ENCODE measurements at places on chromosomes 2 and 18. TPM values are rescaled to one million over a fixed set of nuclear protein-coding genes. Genes with fewer than 3 reads are reported as not detected.

PLCD4 gene
- polyA plus RNA-seq = 63.0 TPM

DNA sequence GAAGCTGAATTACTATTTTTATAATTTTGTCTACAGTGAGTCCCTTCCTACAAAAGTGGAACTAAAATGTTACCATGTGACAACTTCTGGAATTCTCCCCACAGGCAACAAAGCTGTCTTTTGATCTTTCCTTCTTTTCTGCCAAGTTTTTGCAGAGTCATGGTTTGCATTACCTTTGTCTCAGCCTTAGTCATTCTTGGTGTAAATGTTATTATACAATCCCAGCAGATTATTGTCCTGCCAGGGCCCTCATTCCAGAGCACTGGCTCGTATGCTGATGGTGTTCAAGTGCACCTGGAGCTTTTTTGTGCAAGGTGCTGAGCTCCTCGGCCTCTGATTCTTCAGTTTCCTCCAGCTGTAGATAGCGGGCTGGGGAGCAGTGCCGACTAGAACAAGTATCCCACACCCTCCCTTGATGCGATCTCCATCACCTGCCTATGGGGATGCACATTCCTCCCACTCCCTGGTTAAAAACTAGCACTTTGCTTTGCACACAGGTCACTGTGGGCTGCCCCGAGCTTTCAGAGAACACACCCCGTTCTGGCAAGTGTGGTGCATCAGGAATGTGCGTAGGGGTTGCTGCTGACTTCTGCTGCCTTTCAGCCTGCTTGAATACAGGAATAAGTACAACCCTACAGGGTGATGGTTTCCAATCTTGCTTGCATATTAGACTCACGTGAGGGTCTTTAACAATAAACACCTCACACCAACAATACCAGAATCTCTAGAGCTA lies 263.6 kb downstream of the RNF144A start:
- DNase-seq = no peak

DNA sequence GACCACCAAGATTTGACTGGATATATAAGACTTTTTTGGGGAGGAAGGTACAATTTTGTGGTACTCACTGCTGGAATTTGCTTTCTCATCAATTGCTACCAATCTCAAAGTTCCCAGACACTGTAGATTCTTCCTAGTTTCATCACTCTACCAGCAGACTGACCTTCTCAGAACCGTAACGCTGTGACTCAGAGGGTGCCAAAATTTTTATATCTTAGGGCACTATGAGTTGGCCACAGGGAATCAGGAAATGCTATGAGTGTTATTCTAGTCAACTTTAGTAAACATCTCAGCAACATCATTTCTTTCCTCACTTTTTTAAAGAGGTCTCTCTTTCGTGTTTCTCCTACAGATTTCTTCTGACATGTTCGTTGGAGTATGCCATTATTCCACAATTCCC lies 499.0 kb downstream of the TMX3 start:
- DNase-seq = no peak

DNA sequence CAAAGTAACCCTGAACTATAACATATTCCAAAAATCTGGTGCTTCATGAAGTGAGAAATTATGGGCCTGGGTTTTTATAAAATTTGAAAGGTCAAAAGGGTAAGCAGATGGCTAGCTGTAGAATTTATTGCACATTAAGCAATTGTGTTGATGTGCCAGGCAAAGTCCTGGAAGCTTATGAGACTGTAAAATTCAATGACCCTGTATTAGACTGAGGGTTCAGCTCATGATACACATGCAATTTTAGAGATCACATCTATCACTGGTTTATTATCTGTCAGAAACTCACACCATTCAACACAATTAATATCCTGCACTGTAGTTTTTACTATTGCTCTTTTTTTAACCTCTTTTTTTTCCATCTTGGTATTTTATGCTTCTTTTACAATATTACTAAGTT lies 1162.6 kb upstream of the SLC39A10 start:
- no peak for DNase-seq

DNA sequence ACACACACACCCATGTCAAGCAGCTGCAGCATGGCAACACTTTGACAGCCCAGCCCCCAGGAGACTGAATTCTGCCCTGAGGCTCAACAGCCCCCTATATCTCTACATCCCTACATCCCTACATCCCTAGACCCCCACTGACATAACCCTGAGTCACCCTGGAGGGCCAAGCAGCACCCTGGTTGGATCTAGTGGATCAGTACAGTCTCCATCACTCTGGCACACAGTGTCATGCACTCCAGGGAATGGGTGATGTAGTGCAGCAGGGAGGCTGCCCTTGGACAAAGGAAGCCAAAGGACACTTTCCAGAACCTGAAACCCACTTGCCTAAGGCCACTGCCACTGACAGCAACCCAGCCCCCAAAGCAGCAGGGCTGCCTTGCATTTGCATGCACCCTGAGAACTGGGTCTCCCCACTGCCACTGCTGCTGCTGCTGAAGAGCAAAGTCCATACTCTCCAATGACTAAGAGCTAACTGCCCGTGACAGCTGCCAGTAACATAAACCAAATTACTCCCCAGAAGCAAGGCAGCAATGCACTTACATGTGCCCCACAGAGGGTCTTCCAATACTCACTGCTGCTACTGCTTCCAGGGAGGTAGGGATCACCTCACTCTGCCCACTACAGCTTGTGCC lies 681.6 kb upstream of the KLHL29 start:
- no peak for DNase-seq

GRCh38 chr18:2958819-2959298 lies 54.1 kb downstream of the LPIN2 start:
- no peak for DNase-seq

DNA sequence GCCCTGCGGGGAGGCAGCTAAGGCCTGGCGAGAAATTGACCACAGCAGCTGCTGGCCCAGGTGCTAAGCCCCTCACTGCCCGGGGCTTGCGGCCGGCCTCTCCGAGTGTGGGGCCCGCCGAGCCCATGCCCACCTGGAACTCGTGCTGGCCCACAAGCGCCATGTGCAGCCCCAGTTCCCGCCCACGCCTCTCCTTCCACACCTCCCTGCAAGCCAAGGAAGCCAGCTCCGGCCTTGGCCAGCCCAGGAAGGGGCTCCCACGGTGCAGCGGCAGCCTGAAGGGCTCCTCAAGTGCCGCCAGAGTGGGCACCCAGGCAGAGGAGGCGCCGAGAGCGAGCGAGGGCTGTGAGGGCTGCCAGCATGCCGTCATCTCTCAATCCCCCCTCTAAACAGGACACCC lies 304.6 kb upstream of the FAM98A start:
- no peak for DNase-seq

DDX1 gene
- polyA plus RNA-seq = 91.8 TPM

DNA sequence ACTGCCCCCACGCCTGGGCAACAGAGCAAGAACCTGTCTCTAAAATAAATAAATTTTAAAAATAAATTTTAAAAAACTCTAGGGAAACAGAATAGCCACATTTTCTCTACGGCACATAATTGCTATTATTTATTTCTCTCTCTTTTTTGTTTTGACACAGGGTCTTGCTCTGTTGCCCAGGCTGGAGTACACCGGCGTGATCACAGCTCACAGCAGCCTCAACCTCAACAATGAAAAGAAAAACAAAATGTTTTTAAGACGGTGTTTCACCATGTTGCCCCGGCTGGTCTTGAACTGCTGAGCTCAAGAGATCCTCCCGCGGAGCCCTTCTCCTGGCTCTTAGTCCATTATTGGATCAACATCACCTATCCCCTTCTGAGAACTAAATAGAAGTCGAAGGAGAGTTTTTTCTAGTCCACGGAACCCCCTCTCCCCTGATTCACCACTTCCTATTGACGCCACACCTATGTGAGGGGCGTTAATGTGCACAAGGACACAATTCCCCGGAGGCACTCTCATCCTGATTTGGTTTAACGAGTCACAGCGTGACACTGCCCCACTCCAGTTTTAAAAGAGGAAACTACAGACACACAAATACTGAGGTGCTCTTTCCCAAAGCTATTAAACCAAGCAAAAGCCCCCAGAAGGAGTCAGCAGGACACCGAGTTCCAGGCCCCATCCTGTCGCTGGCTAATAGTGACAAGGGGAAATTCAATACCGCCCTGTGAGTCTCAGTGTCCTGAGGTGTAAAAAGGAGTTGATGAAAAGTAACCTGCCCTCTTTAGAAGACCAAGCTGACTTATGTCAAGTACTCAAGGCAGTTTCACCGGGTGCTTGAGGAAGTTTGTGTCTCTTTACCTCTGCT lies 1.1 kb downstream of the NPC1 start:
- DNase-seq = no peak

GRCh38 chr18:4267641-4268040 lies 187.5 kb downstream of the DLGAP1 start:
- DNase-seq = no peak

DNA sequence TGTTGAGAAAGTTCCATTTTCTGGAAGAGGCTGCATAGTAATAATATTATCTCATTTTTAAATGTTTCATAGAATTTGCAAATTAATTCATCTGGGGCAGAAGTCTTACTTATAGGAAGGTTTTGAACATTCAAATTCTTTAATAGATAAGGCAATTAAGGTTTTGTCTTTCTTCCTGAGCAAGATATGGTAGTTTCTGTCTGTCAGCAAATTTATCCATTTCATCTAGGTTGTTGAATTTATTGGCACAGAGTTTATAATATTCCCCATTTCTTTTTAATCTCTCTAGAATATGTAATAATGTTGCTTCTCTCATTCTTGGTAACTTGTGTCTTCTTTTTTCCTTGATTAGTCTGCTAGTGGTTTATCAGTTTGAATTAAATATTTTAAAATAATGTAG lies 90.2 kb upstream of the EPB41L5 start:
- DNase-seq = no peak

IL18R1 gene
- polyA plus RNA-seq = 0.57 TPM

TNFRSF11A gene
- polyA plus RNA-seq = 2.8 TPM

SKOR2 gene
- not detected for polyA plus RNA-seq

DNA sequence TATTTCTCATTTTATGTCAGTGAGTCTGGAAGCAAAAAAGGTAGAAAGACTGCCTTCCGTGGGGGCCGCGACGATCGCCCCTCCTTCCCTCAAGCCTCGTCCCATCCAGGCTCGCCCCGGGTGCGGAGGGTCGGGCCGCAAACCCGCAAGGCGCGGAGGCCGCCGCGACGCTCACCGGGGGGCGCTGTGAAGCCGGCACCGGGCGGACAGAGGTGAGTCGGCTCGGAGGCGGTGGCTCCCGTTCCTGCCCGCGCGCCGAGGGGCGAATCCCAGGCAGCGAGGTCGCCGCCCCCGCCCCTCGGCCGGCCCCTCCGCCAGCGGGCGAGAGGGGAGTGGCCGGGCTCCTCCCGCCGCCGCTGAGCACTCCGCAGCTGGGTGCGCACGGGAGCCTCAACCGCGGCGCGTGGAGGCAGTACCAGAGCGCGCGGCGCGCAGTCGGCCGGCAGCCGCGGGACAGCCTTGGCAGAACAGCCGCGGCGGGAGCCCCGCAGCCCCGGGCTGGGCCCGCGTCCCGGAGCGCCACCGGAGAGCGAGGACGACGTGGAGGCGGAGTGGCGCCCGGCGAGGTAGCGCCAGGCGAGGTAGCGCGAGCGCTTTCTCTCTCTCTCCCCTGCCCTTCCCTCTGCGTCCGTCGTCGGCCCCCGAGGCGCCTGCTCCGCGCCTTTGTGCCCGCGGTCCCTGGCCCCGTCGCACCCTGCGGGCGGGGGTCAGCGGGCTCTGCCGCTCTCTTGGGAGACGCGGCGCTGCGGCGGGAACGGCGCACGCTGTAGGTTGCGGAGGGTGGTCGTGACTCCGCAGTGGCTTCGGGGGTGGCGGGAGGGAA lies at the start of gene MYO1B:
Gene MYO1B (plus strand): TSS at position 359 of the 823 bp plus-strand sequence. CDS start 31,492 bp downstream, outside the sequence.
- no peak for DNase-seq

IL1R1 gene
- 8.4 TPM for polyA plus RNA-seq

GRCh38 chr18:6627645-6628044 lies 101.9 kb upstream of the ARHGAP28 start:
- no peak for DNase-seq

FRZB gene
- polyA plus RNA-seq = 24.1 TPM

- no peak for DNase-seq
Observed at GRCh38 chr2:120963997-120964705, 228.5 kb downstream of the GLI2 start.

DNA sequence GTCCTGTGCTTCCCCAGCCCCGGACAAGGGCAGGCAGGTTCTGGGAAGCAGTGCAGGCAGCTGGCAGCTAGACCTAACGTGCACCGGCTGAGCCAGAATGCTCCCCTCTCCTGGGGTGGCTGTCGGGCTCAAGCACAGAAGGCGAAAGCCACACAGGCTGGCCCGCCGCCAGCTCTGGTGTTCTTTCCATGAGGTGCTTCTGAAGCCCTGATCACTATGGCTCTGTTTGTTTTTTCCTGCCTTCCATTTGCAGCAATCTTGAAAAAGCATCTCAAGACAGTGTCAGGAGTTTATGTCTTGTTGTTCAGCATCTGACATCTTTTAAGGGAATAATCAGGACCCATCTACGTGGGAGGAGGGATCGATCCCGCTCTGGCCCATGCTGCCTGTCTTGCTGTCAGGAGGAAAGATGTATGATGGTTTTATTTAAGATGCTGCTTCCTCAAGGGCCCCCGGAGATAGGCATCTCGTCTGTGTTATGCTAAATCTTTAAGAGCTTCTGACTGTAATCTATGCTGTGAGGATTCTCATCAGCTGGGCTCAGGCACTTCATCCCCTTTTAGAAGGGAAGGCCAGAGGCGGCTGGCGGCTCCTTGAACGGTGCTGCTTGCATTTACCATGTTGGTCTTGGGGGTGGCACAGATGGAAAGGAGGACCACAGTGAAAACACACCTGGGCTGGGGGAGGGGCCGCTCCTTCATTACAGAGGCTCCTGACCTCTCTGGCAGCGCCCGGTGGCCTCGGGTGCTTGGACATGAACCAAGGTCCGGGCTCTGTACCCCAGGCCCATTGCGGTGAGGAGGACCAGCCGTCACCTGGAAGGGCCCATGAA lies 118.5 kb upstream of the HDAC4 start:
- no peak for DNase-seq

DNA sequence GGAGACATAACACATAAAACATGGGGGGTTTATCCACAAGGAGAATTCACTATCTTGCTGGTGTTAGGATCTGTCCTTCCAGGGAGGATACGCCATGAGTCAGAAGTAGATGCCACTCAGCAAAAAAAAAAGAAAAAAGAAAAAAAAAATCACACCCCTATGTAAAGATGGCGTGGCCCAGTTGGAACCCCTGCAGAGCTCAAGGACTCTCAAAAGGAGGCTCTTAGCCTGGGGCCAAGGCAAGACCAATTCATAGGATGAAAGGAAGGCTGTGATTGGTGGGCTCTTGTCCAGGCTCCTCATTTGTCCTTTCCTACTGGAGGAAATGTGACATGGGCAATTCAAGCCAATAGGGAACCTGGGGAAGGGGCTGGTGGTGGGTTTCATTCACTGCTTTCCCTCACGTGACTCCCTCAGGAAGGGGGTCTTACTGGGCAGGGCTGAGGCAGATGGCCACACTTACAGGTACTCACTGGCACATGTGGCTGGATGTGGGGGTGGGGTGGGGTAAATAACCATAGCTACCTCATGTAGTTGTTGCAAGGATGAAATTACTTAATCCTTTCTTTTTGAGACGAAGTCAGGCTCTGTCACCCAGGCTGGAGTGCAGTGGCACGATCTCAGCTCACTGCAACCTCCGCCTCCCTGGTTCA lies 38.7 kb upstream of the HAAO start:
- no peak for DNase-seq

- no peak for DNase-seq
Observed at GRCh38 chr2:48496849-48497248, 33.1 kb upstream of the STON1 start.

- DNase-seq = no peak
Observed at GRCh38 chr2:60422826-60423483, 130.5 kb downstream of the BCL11A start.
